Endothelial cell (in vitro differentiated cells): ENCODE measurements at places on chromosomes 12 and 14. TPM values are rescaled to one million over a fixed set of nuclear protein-coding genes. Genes with fewer than 3 reads are reported as not detected.

GRCh38 chr12:6979021-6979420 is 8.3 kb downstream of the EMG1 start:
- H3K36me3 ChIP-seq, result peaks cover 39% of the 10 kb centered on the region
- H3K27ac ChIP-seq, result no peak overlapping the region
- peaks cover 1% of the 10 kb centered on the region for H3K27me3 ChIP-seq
- no peaks in the 10 kb centered on the region for H3K4me1 ChIP-seq
- DNase-seq, result no peak

- H3K36me3 ChIP-seq, result peaks cover 7% of the 10 kb centered on the region
- H3K27me3 ChIP-seq, result peaks cover 15% of the 10 kb centered on the region
- H3K27ac ChIP-seq, result no peak overlapping the region
- peaks cover 29% of the 10 kb centered on the region for H3K4me1 ChIP-seq
Measured at GRCh38 chr12:1926251-1926657, 7.8 kb upstream of the CACNA2D4 start.

DNA sequence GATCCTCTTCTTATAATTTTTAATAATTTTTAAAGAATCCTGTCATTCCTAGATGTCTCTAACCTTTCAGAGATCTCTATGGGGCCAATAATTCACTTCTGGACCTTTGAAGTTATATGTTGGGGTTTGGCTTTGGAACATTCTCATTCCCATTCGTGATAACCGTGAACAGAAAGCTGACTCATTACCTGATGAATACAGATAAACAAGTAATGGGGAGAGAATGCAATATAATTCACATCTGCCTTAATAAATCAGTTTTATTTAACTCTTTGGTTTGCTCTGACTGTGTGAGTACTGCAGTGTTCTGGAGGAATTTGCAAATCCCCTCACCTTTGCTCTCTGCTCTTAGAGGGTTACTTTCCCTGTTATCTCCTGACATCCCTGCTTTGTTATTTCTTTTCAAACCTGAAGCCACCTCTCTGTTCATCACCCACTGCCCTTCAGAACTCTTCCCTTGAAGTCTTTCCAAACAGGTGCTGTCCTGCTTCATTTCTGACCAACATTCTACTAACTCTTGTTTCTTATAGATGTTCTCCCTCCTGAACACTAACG is 79.6 kb upstream of the SLC38A2 start:
- H3K4me3 ChIP-seq, result no peak overlapping the region
- H3K4me1 ChIP-seq, result peaks cover 33% of the 10 kb centered on the region
- H3K27ac ChIP-seq, result no peak overlapping the region
- no peaks in the 10 kb centered on the region for H3K36me3 ChIP-seq
- peaks cover 4% of the 10 kb centered on the region for H3K27me3 ChIP-seq

Gene CIROP
- not detected for total RNA-seq

GRCh38 chr14:75702616-75703261 is 41.7 kb downstream of the TTLL5 start:
- H3K27me3 ChIP-seq, result peaks cover 2% of the 10 kb centered on the region
- peaks cover 19% of the 10 kb centered on the region for H3K36me3 ChIP-seq
- no peak overlapping the region for H3K4me3 ChIP-seq
- no peak overlapping the region for H3K27ac ChIP-seq
- no peak for DNase-seq

DNA sequence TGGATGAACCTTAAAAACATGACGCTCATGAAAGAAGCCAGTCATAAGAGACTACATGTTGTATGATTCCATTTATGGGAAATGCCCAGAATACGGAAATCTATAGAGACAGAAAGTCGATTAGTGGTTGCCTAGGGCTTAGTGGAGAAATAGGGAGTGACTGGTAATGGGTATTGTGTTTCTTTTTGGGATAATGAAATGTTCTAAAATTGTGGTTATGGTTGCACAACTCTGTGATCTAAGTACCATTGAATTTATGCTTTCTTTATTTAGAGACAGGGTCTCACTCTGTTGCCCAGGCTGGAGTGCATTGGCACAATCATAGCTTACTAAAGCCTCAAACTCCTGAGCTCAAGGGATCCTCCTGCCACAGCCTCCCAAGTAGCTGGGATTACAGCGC is 8.0 kb downstream of the RBMS2 start:
- peaks cover 4% of the 10 kb centered on the region for H3K36me3 ChIP-seq
- H3K27me3 ChIP-seq, result peaks cover 3% of the 10 kb centered on the region
- no peak overlapping the region for H3K27ac ChIP-seq
- DNase-seq, result no peak
- H3K4me3 ChIP-seq, result no peak overlapping the region

Gene RDH11
- 50.2 TPM for total RNA-seq

- H3K4me3 ChIP-seq, result no peak overlapping the region
- peak; percentile 32 for DNase-seq
- peaks cover 8% of the 10 kb centered on the region for H3K4me1 ChIP-seq
- H3K27me3 ChIP-seq, result peaks cover 7% of the 10 kb centered on the region
Measured at GRCh38 chr14:68627868-68628604, 164.8 kb downstream of the ZFP36L1 start.

- H3K27me3 ChIP-seq, result peaks cover 12% of the 10 kb centered on the region
- H3K27ac ChIP-seq, result no peak overlapping the region
- H3K4me1 ChIP-seq, result no peaks in the 10 kb centered on the region
- no peak overlapping the region for H3K4me3 ChIP-seq
- no peaks in the 10 kb centered on the region for H3K36me3 ChIP-seq
- no peak for DNase-seq
Measured at GRCh38 chr12:55666508-55666907, 29.8 kb downstream of the OR10P1 start.

- no peaks in the 10 kb centered on the region for H3K4me1 ChIP-seq
- H3K27me3 ChIP-seq, result peaks cover 1% of the 10 kb centered on the region
- no peak overlapping the region for H3K4me3 ChIP-seq
- DNase-seq, result peak; percentile 38
- no peak overlapping the region for H3K27ac ChIP-seq
Measured at GRCh38 chr12:47021298-47021697, 58.1 kb upstream of the PCED1B start.

Gene KLRF1
- total RNA-seq, result not detected

Gene NTN4
- 0.13 TPM for total RNA-seq

DNA sequence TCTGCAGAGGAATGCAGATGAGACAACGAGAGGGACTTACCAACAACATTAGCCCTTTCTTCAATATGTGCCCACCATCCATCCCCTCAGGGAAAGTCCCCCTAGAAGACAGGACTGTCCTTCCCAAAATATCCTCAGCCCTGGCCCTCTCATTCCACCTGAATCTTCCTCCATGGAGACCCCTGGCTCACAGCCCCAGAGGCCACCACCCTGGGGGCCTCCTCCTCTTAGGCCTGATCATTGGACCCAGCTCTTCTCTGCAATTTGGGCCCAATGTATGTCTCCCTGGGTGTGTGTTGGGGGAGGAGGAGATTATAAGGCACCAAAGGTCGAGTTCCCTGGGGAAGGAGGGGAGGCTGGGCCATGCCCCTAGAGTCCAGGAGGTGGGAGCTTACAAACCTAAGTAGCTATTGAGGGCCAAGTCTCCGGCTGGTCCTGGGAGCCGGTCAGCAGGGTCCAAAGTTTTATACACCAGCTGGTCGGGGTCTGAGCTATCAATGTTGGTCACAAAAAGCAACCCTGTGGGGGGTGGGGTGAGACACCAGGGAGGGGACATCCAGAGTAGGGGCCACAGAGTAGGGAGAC is 8.1 kb downstream of the ITGA7 start:
- no peaks in the 10 kb centered on the region for H3K4me1 ChIP-seq
- H3K4me3 ChIP-seq, result peak overlapping the region; percentile 70
- H3K27me3 ChIP-seq, result peaks cover 13% of the 10 kb centered on the region

- H3K4me3 ChIP-seq, result no peak overlapping the region
- peaks cover 3% of the 10 kb centered on the region for H3K27me3 ChIP-seq
- DNase-seq, result no peak
Measured at GRCh38 chr14:31969699-31970240, 107.3 kb upstream of the ARHGAP5 start.

Gene CCDC88C
- 48.2 TPM for total RNA-seq

DNA sequence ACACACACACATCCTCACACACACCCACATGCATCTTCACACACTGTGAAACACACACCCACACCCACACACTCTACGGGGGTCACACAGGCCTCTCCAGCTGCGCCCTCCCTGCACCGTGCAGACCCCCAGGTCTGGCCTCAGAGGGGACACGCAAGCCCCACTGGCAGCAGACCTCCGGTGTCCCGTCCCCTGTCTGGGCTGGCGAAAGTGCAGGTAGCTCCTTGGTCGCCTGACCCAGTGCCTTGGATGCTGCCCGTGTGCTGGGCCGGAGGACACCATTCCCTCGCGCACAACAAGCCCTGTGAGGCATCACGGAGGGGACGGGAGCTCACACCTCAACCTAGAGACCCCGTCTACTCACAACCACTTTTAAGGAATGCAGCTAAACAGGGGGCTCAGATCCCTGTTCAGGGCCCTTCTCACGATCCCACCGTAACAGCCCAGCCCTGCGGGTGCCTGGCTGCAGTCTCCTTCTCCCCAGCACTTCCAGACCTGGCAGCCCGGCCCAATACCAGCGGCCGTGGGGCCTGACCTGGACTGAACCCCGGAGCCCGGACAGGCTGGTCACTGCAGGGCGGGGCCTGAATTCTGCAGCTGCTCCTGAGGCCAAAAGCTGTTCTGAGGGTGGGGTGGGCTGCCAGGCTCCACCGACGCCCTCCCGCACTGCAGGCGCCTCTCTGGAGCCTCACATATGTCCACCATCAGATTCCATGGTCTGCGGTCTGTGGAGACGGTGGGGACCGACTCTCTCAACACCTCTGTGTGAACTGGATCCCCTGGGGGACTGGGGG is 42.1 kb upstream of the FZD10 start:
- no peak for DNase-seq
- H3K4me3 ChIP-seq, result peak overlapping the region; percentile 24
- peaks cover 23% of the 10 kb centered on the region for H3K27me3 ChIP-seq

Gene CPNE6
- total RNA-seq, result not detected

- H3K27me3 ChIP-seq, result no peaks in the 10 kb centered on the region
- H3K4me3 ChIP-seq, result no peak overlapping the region
- no peak for DNase-seq
- no peak overlapping the region for H3K27ac ChIP-seq
- peaks cover 6% of the 10 kb centered on the region for H3K4me1 ChIP-seq
Measured at GRCh38 chr14:36301159-36301558, 19.3 kb downstream of the MBIP start.

Gene POTEG
- not detected for total RNA-seq

Gene ZNF385A
- total RNA-seq, result 15.6 TPM

DNA sequence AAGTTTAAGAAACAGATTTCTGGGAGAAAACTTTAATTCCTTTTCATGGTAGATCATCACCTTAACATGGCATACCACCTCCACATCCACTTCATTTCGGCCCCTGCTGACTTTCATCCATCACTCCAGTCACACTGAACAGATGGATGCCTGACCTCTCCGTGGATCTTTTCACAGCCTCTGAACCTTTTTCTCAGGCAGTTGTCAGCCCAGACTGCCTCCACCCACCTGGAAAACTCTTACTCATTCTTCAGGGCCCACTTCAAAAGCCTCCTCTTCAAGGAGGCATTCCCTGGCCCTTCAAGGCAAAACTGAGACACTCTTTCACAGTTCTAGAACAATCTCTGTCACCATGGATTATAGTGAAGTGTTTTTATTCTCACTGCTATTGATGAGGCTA is 52.9 kb downstream of the GXYLT1 start:
- no peak for DNase-seq
- H3K27ac ChIP-seq, result no peak overlapping the region
- H3K36me3 ChIP-seq, result no peaks in the 10 kb centered on the region
- H3K27me3 ChIP-seq, result no peaks in the 10 kb centered on the region
- no peak overlapping the region for H3K4me3 ChIP-seq

Gene KCNMB4
- 17.4 TPM for total RNA-seq

GRCh38 chr12:6612247-6612646 is 5.1 kb upstream of the CHD4 start:
- H3K4me1 ChIP-seq, result peaks cover 33% of the 10 kb centered on the region
- no peak overlapping the region for H3K27ac ChIP-seq
- peaks cover 3% of the 10 kb centered on the region for H3K27me3 ChIP-seq
- H3K36me3 ChIP-seq, result peaks cover 4% of the 10 kb centered on the region
- DNase-seq, result no peak

DNA sequence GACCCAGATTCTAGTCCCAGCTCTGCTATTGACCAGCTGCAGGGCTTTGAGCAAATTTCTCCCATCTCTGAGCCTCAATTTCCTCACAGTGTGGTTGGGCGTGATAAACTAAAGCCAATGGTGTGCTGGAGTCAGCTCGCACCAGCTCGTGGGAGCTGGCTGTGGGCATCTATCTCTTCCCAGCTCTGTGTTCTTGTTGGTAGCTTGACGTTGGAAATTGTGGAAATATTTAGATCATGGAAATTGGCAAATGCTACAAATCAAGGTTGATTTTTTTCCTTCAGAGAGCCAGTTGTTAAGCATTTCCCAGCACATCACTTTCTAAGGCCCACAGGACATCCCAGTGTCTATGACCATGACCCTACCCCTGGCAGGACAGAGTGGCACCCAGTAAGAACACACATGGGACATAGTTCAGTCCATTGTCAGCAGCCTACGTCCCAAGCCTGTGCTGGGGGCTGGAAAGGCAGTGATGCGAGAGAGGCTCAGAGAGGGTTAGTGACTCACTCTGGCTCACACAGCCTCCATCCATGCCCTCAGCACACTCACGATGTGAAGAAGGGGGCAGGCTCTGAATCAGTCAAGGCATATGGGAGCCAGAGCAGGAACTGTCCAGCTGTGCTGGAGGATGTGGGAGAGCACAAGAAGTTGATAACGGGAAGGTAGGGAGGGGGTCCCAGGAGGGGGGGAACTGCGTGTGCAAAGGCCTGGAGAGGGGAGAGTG is 77.6 kb downstream of the LGMN start:
- no peak overlapping the region for H3K27ac ChIP-seq
- H3K36me3 ChIP-seq, result peaks cover 15% of the 10 kb centered on the region
- peaks cover 6% of the 10 kb centered on the region for H3K27me3 ChIP-seq

- no peak for DNase-seq
- H3K4me3 ChIP-seq, result no peak overlapping the region
- peaks cover 1% of the 10 kb centered on the region for H3K27me3 ChIP-seq
- no peaks in the 10 kb centered on the region for H3K36me3 ChIP-seq
- no peaks in the 10 kb centered on the region for H3K4me1 ChIP-seq
Measured at GRCh38 chr14:82694820-82695219, 1161.2 kb upstream of the SEL1L start.

DNA sequence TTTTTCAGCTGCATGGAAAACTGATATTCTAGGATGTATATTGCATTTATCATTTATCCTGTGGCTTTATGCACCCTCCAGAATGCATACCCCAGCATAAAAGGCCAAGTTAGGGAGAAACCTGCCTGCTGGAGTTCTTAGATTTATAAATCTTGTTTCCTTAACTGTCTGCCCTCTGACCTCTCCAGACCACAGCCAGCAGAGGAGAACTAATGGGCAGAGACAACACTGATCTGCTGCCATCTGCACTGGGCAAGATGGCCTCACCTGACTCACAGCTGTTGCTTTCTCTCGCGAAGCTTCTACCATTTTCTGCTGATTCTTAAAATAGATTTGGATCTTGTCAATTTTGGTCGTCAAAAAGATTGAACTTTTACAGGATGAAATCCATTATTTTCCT is 65.8 kb downstream of the PPP2R5C start:
- H3K4me1 ChIP-seq, result peaks cover 8% of the 10 kb centered on the region
- H3K27ac ChIP-seq, result no peak overlapping the region
- H3K4me3 ChIP-seq, result no peak overlapping the region
- peaks cover 2% of the 10 kb centered on the region for H3K27me3 ChIP-seq

- H3K4me1 ChIP-seq, result no peaks in the 10 kb centered on the region
- no peak overlapping the region for H3K4me3 ChIP-seq
- H3K36me3 ChIP-seq, result no peaks in the 10 kb centered on the region
Measured at GRCh38 chr14:78705989-78706388, 535.8 kb downstream of the NRXN3 start.

Gene BLOC1S1
- 66.5 TPM for total RNA-seq
